Fibroblast of gingiva (primary cell): ENCODE measurements at places on chromosomes 1 and 21.

DNA sequence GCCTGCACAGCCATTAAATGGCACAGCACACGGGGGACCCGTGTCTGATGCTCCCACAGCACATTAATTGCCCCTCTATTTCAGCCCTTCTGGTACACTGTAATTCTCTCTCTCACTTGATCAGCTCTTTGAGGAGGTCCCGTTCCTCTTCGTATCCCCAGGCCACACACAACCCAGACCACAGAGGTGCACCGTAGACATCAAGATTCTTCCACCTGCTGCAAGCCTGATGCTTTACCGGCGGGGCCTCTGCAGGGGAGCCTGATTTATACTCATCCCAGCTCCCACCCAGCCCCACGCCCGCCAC lies 759 bp downstream of the SMYD3 start:
- DNase-seq = no peak

- peak; percentile 88 for DNase-seq
Observed at GRCh38 chr1:204417074-204417997, 5.7 kb upstream of the PPP1R15B start.

DNA sequence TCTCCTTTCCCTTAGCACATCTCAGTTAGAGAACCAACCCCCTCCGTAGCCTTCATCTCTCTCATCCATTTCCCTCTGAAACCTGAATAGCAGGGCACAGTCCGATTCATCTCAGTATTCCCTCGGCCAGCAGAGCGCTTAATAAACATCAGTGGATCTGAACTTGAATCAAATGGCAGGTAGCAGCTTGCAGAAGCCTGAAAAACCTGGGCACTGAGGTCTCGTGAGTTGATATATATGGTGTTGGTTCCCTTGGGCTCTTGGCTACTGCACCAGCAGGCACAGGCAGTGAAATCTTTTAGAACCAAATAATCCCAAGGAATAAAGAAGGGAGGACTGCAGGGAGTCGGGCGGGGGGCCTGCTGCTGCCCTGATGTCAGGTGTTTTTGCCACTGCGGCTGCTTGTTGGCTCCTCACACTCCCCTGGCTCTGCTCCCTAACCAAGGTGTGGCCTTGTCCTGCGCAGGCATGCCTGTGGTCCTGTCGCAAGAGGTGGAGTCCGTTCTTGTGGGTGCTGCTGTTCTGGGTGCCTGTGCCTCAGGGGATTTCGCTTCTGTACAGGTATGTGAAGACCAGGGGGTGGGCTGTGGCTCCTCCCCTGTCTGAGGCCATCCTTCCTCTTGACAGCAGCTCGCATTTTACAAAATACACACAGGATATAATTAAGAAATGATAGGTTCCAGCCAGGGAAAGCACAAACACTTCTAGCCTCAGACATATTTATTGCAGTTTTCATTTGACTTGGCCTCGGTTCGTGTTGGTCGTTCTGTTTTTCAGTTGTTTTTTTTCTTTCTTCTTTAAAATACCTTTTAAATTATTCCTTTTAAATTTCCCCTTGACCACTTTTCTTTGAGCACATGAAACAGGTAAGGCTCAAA lies 140.9 kb upstream of the HOOK1 start:
- no peak for DNase-seq

GRCh38 chr1:218643926-218644325 lies 298.8 kb downstream of the TGFB2 start:
- no peak for DNase-seq

DNA sequence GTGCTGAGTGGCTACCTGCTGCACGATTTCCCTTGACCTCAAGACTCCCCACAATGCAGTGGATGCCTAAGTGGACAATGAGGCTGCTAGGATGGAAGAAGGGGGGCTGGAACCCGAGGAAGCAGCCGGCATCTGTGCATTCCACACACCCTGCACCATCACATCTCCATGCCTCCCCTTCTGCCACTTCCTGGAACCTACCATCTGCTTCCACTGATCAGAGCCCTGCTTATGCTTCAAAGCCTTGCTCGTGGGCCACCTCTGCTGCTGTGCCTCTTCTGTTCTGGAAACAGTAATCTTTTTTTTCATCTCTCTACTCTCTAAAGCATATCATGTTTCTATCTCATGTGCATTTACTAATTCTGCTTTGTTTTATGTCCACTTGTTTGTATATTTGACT lies 66.2 kb upstream of the WDR26 start:
- no peak for DNase-seq

GRCh38 chr1:212482006-212482636 lies 49.4 kb downstream of the NENF start:
- peak; percentile 89 for DNase-seq

DNA sequence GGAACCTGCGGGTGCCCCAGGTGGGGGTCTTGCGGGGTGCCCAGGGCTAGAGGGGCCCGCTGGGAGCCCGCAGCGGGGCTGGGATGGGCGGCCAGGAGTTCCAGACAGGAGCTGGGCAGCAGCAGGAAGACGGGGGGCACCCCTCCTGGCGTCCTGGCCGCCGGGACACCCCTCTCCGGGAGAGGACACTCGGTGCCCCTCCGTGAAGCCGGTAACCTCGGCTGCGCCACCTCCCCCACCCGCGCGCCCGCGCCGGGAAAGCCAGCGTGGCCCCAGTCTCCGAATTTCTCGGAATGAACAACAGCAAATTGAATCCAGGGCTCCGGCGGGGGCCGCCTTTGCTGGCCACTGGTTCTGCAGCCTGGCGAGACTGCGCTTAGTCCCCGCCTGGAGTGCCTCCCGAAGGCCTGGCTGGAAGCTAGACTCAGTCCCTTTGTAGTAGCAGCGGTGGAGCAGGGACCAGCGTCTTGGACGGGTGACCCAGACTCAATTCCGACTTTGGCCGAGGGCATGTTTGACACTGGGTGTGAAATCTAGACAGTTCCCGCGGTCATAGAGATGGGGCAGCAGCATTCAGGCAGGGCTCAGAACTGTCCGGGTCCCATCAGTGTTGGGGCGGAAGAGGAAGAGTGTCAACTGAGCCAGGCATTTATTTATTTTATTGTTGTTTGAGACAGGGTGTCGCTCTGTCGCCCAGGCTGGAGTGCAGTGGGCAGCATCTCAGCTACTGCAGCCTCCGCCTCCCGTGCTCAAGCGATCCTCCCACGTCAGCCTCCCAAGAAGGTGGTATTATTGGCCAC lies 773 bp downstream of the IFNGR2 start:
- peak; percentile 53 for DNase-seq

GRCh38 chr1:234670967-234671626 lies 61.1 kb upstream of the IRF2BP2 start:
- DNase-seq = no peak

DNA sequence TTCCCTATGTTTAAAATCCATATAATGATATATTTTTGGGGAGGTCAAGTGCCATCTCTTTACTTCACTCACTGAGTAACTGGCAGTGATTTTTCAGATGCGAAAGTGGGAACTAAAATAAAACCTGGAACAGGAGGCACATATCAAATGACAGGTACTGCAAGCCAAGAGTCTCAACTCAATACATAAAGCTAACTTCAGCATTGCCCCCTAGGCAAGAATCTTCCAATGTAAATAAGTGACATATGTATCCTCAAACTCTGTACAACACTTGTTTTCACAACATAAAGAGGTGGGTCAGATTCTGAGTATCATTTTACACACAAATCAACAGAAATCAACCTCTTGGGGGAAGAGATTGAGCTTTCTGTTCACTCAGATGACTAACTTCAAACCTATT lies 18.1 kb downstream of the DCAF8 start:
- DNase-seq = peak; percentile 13

GRCh38 chr1:220410611-220411010 lies 117.3 kb upstream of the MARK1 start:
- no peak for DNase-seq

GRCh38 chr1:183638649-183639387 lies 3.2 kb upstream of the ARPC5 start:
- no peak for DNase-seq

- peak; percentile 87 for DNase-seq
Observed at GRCh38 chr21:38824124-38824822, 18.5 kb downstream of the ETS2 start.

DNA sequence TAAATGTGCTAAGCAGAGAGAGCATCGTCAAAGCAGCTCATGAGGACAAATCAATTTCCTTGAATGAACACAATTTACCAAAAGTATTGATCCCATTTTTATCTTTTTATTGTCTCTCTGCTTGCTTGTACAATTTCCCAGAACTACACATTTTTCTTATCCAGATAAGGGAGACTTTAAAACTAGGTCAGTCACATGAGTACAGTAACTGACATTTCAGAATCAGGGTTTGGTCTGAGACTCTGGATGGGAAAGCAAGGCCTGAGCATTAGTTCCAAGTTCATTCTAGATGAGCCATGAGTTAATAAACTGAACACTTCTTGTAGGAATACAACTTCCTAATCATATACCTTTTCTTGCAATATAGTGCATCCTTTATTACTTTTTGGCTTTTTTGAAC lies 11.5 kb upstream of the DENND2D start:
- DNase-seq = no peak

DNA sequence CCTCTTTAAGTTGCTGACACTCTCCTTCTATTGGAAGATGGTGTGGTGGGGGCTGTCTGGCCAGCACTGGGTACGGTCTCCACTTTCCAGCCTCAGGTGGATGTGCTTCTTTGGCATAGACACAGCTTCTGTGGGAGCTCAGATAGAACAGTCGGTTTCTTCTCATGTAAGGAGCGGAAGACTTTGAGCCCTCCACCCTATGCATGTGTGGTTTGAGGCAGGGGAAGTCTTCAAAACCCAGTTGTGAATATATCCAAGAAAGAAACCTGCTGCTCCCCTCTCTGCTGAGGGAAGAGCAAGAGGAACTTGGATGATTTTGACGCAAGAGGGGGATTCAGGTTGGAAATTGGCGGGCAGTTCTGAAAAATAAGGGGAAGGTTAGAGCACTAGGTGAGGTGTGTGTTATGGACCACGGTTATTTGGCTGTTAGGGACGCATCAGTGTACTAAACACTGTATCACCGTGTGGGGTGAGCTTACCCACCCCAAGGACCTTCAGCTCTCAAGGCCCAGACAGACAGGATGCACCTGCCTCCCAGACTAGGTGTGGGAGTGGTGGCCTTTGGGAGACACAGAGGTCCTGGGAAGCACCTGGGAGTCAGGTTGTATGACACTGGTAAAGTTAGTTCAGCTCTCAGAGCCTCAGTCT lies 36.2 kb downstream of the IL6R start:
- no peak for DNase-seq

DNA sequence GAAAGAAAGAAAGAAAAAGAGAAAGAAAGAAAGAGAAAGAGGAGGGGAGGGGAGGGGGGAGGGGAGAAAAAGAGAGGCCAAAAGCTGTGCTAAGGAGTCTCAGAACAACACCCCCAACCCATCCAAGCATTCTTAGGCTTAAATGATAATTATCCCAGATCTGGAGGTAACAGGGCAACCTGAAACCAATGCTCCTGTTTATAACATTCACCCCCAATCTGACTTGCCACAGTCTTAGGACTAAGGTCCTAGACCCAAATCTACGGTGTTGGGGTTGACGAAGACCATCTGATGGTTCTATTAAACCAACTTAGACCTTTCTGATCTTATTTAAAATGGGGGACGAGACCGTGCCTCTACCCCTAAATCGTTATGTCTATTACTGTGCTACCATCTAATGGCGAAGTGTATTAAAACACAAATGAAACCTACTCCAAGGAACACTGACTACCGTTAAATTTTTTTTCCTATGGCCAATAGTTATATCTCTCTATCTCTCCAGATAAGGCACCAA lies 119.3 kb upstream of the CDC42BPA start:
- peak; percentile 56 for DNase-seq

DNA sequence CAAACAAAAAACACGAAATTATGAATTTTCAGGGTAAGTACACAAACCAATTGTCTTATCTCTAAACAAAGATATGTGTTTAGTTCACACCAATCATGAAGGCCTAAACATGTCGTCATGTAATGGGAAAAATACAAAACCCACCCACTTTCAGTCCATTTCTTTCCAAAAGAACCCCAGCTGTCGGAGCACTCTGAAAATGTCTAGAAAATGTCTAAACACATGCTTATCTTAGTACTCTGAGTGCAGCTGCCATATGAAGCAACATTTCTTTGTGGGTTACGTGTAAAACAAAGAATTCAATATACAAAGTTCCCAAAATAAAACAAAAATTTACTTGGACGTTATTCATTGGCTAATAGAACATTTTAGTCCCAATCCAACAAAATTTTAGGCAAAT lies 22.7 kb downstream of the SERBP1 start:
- DNase-seq = no peak

DNA sequence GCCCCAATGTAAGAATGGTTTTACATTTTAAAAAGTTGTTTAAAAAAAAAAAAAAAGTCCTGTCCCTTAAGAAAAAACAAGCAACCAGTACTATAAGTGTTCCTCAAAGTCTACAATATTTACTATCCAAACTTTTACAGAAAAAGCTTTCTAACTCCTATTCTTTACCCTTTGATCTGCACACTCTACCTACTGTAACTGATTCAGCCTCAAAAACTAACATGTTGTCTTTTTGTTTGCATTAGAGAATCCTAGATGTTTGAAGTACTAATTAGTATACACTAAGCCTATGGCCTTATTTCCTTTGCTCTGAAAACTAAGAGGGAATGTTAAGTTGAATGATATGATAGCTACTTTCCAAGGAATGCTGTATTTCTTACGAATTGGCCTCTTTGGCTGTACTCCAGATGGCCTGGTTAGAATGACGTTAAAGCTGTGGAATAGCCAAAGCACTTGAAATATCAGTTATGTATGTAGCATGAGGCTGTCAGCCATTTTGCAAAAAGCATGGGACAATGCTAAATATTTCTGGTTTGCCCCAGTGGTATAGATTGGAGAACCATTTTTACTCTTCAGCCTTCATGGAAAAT lies 234.8 kb downstream of the GPR52 start:
- DNase-seq = peak; percentile 66

GRCh38 chr1:18319099-18319498 lies 161.6 kb upstream of the KLHDC7A start:
- no peak for DNase-seq

DNA sequence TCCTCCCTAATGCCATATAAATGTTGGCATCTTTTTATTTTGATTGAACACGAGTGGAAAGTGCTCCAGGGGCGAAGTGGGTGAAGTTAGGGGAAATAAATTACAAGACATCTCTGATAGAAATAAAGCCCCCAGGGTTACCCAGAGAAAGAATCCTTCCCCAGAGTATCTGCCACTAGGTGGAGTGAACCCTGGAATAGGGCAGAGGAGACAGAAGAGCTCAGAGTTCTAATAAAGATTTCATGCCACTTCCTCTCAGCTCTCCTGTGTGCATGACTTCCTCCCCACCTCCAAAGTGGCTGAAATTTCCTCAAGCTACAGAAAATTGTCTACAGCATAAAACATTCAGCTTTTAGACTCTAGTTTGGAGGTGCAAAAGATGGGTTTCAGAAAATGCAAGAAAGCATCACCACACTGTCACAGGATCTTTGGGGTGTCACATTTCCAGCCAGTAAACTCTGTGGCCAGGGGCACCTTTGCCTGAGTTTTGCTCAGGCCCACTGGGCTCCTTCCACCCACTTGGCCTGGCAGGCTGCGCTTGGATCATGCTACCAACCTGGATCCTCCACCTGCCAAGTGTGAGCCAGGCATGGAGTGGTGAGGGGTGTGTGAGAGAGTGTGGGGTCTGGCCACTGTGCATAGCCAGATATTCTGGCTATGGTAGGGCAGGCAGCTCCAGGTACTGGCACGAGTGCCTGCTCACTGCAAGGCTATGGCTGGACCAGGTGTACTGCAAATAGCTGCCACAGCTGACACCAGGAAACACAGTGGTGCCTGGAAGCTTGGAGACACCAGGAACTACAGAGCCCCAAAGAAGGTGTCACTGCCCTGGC lies 208.8 kb upstream of the USP25 start:
- DNase-seq = no peak

- no peak for DNase-seq
Observed at GRCh38 chr1:205287767-205288559, 33.6 kb downstream of the NUAK2 start.

GRCh38 chr21:25640943-25641292 lies 1.9 kb downstream of the JAM2 start:
- DNase-seq = peak; percentile 44
